Right renal pelvis (tissue), 4 donors: ENCODE measurements at places on chromosomes 6 and 20.

DNA sequence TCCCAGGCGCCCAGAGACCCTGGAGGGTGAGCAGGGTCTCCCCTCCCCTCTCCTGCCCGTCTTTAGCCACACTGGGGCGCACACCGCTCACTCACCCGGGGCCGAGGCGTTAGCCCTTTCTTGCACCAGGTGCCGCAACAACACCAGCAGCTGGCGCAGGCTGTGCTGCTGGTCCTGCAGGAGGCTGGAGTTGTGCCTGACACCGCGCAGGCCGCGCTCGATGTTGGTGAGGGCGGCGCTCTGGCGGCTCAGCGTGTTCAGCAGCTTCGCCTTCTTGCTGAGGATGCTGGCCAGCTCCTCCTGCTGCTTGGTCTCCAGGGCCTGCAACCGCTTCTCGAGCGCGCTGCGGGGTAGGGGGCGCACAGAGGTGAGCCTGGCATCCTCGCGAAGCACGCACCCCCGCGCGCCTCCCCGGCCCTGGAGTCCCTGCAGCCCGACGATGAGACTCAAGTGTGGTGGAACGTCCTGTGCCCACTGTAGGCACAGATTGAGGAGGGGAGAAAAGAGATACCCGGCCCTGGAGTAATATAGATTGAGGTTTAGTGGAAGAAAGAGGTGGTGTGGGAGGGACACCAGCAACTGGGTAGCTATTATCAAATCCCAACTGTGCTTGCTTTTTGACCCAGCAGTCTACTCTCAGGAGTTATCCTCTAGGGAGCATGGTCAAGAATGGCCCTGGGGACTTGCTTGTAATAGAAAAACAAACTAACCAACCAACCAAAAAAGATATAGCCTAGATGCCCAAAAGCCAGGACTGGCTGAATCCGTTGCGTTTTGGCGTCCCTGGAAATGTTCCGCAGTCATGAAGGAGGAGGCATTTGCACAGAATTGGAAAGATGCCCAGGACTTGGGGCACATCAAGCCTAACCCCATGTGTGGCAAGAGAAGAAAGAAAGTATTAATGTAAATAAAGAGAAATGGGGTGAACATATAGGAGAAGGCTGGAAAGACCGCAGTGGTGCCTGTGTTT is 30.9 kb downstream of the ANGPT4 start:
- DNase-seq: no peak

GRCh38 chr6:138404666-138405337 is 779 bp downstream of the HEBP2 start:
- no peak for DNase-seq

- no peak for DNase-seq
Observed at GRCh38 chr6:113457198-113457597, 399.9 kb upstream of the MARCKS start.

DNA sequence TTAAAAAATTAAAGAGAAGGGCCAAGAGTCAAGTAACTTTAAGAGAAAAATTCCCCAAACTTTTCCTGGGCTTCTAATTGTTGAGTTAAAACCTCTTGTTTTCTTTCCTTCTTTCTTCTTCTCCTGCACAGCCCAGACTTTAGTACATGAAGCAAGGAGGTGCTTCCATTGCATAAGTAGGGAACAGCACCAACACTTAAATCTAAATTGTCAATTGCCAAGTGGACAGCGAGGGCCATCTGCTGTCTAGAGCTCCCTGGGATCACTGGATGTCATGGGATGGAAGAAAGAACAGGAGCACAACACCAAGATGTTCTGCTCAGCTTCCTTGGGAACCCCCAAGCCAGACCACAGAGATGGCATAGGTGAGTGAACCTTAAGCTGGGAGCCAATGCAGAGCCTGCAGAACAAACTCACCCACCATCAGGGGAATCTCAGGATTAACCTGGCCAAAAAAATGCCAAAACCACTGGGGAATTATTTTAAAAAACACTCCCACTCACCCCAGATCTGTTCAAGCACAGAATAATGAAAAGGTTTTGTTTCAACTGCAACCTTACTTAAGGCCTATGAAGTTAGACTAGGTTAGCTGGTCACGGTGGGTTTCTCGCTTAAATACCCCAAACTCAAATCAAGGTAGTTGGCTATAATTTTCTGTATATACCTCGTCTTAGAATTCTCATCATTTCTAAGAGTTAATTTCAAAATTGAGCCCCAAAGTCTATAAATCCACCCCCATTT is 67.8 kb downstream of the TNFRSF21 start:
- no peak for DNase-seq

DNA sequence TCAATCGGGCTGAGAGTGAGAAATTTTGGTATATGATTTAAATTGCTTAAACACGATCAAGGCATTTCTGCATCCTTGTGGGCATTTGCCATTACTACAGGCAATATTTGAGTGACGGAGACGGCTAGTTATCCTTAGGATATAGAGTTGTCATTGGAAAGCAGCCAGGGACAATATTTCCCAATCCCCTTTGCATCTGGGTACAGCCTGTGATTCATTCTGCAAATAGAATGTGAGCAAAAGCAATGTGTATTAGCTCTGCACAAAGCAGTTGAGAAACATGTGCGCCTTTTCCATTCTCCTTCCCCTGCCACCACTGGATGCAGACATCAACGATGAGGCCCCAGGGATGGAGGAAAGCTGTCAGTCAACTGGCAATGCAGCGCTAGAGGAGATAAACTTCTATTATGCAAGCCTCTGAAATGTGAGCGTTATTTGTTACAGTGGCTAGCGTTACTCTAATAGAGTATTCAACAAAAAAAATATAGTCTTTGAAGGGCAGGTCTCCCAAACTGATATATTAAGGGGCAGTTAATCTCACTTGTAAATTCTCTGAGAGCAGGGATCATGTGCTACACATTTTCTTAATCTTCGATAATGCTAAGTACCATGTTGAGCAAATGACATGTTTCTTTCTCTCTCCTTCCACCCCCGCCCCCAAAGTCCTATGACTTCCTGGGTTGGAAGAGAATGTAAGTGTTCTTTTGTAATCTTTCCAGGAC is 37.1 kb upstream of the NCOA3 start:
- DNase-seq: no peak

GRCh38 chr6:106600329-106600728 is 29.0 kb downstream of the RTN4IP1 start:
- DNase-seq: no peak

- DNase-seq: no peak
Observed at GRCh38 chr20:17066902-17067301, 159.9 kb upstream of the PCSK2 start.

DNA sequence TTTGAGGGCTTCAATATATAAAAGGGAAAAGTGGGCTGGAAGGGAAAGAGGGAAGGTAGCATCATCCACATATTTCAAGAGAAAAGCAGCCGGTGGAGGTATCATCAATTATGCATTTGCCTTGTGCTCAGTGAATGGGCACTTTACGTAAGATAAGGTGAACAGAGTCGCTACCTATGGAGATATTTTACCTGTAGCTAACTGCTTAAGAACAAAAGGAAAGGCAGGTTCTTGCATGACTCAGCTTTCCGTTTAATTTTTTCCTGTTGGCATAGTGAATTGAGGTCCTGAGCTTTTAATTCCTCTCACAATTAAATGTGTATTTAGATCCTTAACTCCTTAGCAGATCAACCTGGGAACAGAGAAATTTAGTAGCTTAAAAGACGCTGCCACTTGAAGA is 25.5 kb upstream of the PLCB4 start:
- DNase-seq: no peak

DNA sequence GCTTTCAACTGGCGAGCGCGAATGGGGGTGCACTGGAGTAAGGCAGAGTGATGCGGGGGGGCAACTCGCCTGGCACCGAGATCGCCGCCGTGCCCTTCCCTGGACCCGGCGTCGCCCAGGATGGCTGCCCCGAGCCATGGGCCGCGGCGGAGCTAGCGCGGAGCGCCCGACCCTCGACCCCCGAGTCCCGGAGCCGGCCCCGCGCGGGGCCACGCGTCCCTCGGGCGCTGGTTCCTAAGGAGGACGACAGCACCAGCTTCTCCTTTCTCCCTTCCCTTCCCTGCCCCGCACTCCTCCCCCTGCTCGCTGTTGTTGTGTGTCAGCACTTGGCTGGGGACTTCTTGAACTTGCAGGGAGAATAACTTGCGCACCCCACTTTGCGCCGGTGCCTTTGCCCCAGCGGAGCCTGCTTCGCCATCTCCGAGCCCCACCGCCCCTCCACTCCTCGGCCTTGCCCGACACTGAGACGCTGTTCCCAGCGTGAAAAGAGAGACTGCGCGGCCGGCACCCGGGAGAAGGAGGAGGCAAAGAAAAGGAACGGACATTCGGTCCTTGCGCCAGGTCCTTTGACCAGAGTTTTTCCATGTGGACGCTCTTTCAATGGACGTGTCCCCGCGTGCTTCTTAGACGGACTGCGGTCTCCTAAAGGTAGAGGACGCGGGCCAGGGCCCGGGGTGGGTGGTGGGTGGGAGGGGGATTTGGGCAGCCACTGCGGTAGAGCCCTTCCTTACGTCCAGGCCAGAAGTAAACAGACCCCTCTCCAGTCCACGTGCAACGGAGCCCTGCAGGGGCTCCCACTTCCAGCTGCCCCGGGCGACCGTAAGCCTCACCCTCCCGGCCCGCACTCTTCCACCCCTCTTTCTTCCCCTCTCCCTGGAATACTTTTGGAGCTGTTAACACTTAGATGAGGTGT is 998 bp downstream of the BMP2 start:
- peak; percentile 14 for DNase-seq

DNA sequence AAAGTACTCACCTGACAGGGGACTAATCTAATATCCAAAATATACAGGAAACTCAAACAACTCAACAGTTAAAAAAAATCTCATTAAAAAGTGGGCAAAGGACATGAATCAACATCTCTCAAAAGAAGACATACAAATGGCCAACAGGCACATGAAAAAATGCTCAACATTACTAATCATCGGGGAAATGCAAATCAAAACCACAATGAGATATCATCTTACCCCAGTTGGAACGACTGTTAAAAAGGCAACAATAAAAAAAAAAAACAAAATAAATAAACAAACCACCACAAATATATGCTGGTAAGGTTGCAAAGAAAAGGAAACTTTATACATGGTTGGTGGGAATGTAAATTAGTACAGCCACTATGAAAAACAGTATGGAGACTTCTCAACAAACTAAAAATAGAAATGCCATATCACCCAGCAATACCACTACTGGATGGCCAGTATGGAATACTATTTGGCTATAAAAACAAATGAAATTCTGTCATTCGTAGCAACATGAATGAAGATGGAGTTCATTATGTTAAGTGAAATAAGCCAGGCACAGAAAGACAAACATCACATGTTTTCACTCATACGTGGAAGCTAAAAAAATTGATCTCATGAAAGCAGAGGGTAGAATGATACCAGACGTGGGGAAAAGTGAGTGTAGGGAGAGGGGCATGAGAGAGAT is 6.6 kb downstream of the SIRPB2 start:
- no peak for DNase-seq

DNA sequence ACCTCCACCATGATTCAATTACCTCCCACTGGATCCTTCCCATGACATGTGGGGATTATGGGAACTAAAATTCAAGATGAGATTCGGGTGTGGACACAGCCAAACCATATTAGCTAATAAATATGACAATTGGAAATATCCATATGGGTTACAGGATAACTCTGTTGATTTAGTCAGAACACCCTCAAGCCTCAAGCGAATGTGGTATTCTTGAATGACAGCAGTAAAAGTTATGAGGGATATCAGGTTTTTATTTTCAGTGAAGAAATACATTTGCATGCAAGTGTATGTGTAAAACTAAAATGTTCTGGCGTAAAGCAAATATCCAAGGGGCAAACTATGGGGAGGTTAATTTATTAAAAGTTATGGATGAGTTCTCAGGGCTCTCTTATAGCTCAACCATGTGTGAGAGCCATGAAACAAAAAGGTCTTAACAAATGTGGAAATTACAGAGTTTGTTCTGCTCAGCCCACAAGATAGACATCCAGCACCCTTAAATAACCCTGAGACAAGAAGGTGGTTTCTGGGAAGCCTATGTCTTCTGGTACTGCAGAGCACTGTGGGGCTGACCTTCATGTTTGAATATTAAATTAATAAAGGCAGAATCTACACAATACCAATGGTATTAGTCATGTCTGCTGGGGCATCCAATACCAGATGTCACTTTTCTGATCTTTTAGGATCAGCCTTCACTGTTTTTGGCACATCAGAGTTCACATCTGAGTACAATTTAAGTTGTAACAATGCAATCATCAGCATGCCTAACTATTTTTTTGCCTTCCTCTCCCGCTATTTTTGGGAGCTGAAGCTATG is 370.5 kb upstream of the RSPO3 start:
- DNase-seq: no peak

- no peak for DNase-seq
Observed at GRCh38 chr20:31818376-31818908, 714 bp upstream of the MYLK2 start.

- DNase-seq: no peak
Observed at GRCh38 chr6:36780442-36781177, 58.6 kb downstream of the CPNE5 start.

- no peak for DNase-seq
Observed at GRCh38 chr20:48455651-48456365, 372.0 kb downstream of the PREX1 start.

DNA sequence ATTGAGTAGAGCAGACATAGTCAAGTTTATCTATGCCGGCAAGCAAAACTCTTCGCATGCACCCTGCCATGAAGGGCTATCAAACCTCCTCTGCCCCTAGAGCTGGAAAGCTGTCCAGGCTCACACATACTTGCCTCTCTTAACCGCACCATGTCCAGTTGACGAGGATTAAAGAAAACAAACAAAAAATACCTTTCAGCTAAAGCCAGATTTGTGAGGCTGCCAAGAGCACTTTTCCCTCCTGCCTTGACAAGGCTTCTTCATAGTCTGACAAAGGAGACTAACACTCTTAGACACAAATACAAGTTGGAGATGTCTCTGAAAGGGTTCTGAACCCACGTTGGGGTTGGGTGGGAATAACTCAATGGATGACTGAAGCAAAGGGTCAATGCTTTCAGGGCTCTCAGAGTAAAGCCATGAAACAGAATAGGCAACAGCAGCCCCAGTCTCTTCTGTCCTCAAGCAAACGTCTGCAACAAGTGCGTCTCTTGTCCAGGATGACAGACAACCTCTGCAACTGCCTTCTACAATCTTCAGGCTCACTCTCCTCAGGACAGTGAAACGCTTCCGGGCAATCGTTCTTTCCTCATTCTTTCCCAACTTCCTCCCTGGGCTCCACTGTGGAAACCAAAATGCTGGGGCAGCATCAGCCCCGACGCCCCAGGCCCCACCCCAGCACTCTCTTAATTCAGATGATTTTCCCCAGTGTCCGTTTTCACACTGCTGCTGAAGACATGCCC is 57.8 kb downstream of the AGPAT4 start:
- no peak for DNase-seq

GRCh38 chr6:25341923-25342619 is 62.9 kb downstream of the CARMIL1 start:
- DNase-seq: no peak

- no peak for DNase-seq
Observed at GRCh38 chr6:158815907-158816306, 3.3 kb downstream of the EZR start.

DNA sequence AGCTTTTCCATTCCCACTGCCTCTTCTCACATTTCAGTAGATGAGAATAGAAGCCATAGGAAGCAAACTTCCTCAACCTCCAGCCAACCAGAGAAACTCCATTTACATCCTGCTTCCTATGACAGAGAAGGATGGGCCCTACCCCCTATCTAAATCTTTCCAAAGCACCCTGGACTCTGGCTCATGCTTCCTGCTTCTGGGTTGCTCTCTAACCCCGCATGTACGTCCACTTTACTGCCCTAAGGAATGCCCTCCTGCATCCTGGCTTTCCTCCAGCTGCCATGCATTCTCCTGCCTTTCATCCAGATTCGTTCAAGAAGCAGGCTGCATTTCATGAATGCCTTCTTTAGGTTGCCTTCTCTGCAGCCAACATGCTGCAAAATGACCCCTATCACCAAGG is 91.9 kb downstream of the FAM217A start:
- no peak for DNase-seq

GRCh38 chr6:131103296-131103695 is 32.0 kb upstream of the AKAP7 start:
- DNase-seq: no peak
